ENCODE measurements at places on chromosomes 2 and 18. TPM values are rescaled to one million over a fixed set of nuclear protein-coding genes. Genes with fewer than 3 reads are reported as not detected.

GRCh38 chr2:62363166-62363565, 142.8 kb downstream of the TMEM17 start:
- H3K4me3 ChIP-seq: no peak overlapping the region
- no peaks in the 10 kb centered on the region for H3K4me1 ChIP-seq
- no peaks in the 10 kb centered on the region for H3K36me3 ChIP-seq
- DNase-seq: no peak

- H3K27ac ChIP-seq: no peak overlapping the region
- H3K4me3 ChIP-seq: no peak overlapping the region
- no peaks in the 10 kb centered on the region for H3K4me1 ChIP-seq
- no peak for DNase-seq
These were observed 37.3 kb downstream of the MARCO start for GRCh38 chr2:118979152-118979861.

- no peak overlapping the region for H3K4me3 ChIP-seq
- H3K36me3 ChIP-seq: no peaks in the 10 kb centered on the region
- no peak overlapping the region for H3K27ac ChIP-seq
- no peaks in the 10 kb centered on the region for H3K4me1 ChIP-seq
These were observed 177.6 kb upstream of the CDH20 start for GRCh38 chr18:61155586-61155985.

GRCh38 chr18:62755946-62756345, 40.6 kb downstream of the PHLPP1 start:
- H3K27me3 ChIP-seq: no peaks in the 10 kb centered on the region
- DNase-seq: no peak
- H3K36me3 ChIP-seq: peaks cover 6% of the 10 kb centered on the region

GRCh38 chr2:8986327-8986976, 17.0 kb downstream of the MBOAT2 start:
- H3K27ac ChIP-seq: no peak overlapping the region
- H3K27me3 ChIP-seq: peaks cover 18% of the 10 kb centered on the region
- H3K4me1 ChIP-seq: no peaks in the 10 kb centered on the region
- H3K4me3 ChIP-seq: no peak overlapping the region
- no peaks in the 10 kb centered on the region for H3K36me3 ChIP-seq

DNA sequence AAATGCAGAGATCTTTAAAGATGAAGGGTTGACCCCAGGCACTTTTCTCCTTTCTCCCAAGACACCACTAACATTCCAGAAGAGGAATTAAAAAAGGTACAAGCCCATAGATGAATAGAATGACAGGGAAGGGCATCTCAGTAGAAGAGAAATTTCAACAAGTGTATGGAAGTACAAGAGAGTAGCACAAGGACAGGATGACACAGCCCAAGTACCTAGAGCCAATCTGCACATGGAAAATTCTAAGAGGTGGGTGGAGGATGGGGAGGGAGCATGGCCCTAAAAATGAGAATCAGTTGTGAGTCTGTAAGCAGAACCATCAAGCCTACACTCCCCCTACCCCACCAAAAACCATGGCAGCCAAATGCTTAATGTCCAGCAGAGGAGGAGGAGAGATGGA, 39.7 kb upstream of the LOXHD1 start:
- no peak for DNase-seq
- peaks cover 6% of the 10 kb centered on the region for H3K36me3 ChIP-seq
- H3K27me3 ChIP-seq: peaks cover 21% of the 10 kb centered on the region
- H3K4me3 ChIP-seq: no peak overlapping the region
- H3K4me1 ChIP-seq: no peaks in the 10 kb centered on the region
- H3K27ac ChIP-seq: no peak overlapping the region

DNA sequence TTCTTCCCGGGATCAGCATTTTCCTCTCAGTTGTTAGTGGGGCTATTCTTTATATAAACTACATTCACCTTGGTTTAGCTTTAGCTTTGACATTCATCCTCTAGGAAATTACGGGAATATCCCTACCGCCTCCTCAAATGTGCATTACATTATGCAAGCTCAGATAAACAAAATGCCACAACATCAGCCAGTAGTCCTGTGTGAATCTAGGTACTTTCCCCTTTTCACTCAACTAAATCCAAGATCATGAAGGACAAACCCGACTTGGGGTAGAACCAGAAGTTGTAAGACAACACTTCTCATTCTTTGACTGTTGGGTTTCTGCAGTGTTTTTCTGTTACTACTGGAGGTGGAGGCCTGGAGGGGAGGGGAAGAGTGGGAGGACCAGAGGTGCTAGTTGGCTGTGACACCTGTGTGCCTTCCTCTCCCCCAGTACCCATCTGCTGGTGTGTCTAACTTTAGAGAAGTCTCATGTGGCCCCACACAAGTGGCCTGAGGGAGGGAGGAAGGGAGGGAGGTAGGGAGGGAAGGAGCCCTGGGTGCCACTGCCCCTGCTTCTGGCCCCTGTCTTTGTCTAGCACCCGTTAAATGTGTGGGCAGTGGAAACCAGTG, 84.8 kb upstream of the BCL2L11 start:
- H3K4me3 ChIP-seq: no peak overlapping the region
- H3K27ac ChIP-seq: no peak overlapping the region
- peaks cover 71% of the 10 kb centered on the region for H3K27me3 ChIP-seq
- DNase-seq: no peak
- no peaks in the 10 kb centered on the region for H3K36me3 ChIP-seq

DNA sequence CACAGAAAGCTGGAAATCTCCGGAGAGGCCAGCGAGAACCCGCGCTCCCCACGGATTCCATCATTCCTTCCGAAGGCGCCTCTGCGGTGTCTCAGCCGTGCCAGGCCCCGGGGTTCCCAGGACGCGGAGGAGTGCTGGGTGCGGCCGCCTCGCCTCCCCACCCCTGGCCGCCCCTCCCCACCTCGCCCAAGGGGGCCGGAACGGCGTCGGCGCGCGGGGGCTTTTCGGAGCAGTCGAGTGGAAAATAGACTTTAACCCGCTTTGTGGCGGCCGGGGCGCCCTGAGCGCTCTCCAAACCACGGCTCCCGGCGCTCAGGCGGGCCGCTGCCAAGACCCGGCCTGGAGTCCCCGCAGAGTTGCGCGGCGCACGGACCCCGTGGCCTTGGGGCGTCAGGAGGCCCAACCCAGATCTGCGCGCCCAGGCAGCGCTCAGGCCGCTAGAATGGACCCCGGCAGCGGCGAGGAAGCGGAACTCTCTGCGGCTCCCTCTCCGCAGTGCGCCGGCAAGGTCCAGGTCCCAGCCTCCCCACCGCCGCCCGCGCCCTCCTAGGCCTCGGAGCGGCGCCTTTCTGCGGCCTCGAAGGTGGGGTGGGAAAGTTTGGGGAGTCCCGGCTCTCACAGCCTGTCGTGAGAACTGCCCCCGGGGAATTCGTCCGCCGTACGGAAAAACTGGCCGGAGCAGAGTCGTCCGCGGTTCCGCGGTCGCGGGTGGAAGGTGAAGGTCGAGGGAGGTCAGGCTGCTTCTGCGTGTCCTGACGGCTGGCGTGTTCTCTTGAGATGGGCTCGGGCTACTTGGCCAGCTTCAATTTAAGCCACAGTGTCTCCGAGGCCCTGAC, 1.2 kb upstream of the EMX1 start:
- no peaks in the 10 kb centered on the region for H3K36me3 ChIP-seq
- no peak overlapping the region for H3K27ac ChIP-seq
- DNase-seq: peak; percentile 37
- peaks cover 81% of the 10 kb centered on the region for H3K27me3 ChIP-seq
- peaks cover 28% of the 10 kb centered on the region for H3K4me1 ChIP-seq
- H3K4me3 ChIP-seq: peak overlapping the region; percentile 58

GRCh38 chr2:207539470-207539869, 9.7 kb downstream of the CREB1 start:
- H3K27ac ChIP-seq: no peak overlapping the region
- no peak for DNase-seq
- peaks cover 34% of the 10 kb centered on the region for H3K4me1 ChIP-seq
- H3K36me3 ChIP-seq: peaks cover 56% of the 10 kb centered on the region
- H3K27me3 ChIP-seq: no peaks in the 10 kb centered on the region

GRCh38 chr2:175366815-175367214, 185.3 kb upstream of the ATP5MC3 start:
- no peak overlapping the region for H3K4me3 ChIP-seq
- peak; percentile 23 for DNase-seq
- H3K27ac ChIP-seq: no peak overlapping the region
- no peaks in the 10 kb centered on the region for H3K36me3 ChIP-seq
- H3K4me1 ChIP-seq: no peaks in the 10 kb centered on the region

GRCh38 chr2:132583666-132584360, 86.2 kb downstream of the LYPD1 start:
- no peaks in the 10 kb centered on the region for H3K4me1 ChIP-seq
- no peaks in the 10 kb centered on the region for H3K27me3 ChIP-seq
- no peak overlapping the region for H3K27ac ChIP-seq

Gene CNRIP1
- not detected for total RNA-seq
